NCI-H1092 treated with DMSO at 0.1 percent for 48 hours (cell line): ENCODE measurements at places on chromosomes 5 and 9.

GRCh38 chr5:132019857-132020555, 8.5 kb upstream of the ACSL6 start:
- DNase-seq = no peak

- no peak for DNase-seq
These were observed 26.4 kb downstream of the TRIM14 start for GRCh38 chr9:98092613-98092931.

DNA sequence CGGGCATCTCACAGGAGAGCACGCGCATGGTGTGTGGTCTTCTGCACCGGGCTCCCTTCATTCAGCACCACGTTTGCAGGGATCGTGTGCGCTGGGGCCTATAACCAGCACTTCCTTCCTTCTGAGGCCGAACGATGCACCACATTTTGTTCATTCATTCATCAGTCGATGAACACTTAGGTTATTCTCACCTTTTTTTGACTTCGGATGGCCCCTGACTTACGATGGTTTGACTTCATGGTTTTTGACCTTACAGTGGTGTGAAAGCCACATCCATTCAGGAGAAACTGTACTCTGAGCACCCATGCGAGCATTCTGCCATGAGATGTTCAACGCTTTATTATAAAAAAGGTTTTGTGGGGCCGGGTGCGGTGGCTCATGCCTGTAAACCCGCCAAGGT, 27.5 kb downstream of the TSPAN17 start:
- no peak for DNase-seq

GRCh38 chr5:149217803-149218155, 53.9 kb upstream of the AFAP1L1 start:
- peak; percentile 34 for DNase-seq

DNA sequence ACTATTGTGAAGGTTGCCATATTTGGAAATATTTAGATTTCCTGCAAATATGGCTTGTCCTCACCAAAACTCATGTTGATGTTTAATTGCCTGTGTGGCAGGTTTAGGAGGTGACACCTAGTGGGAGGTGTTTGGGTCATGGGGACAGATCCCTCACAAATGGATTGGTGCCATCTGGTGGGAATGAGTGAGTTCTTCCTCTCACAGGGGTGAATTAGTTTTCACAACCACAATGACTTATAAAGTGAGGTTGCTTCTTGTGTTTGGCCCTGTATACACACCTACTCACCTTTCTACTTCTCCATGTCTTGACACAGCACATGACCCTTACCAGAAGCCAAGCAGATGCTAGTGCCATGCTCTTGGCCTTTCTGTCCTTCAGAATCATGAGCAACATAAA, 41.1 kb downstream of the ISOC1 start:
- DNase-seq = no peak

DNA sequence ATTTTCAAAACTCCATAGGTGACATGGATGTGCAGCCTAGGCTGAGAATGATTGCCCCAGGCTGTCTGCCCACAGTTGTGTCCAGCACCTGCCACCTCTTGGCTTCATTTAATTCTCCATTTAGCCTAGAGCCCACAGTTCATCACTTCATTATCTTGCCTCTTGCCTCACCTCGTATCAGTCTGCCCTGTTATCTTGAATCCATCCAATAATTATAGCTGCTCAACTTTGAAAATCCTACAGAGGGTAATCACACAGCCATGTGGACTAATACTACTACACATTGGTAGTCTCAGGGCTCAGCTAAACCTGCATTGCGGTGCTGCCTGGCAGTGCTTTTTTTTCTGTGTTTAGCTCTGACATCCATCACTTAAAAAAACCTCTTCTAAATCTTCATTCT, 7.4 kb downstream of the UGCG start:
- DNase-seq = no peak

GRCh38 chr5:178434851-178435250, 155.3 kb downstream of the COL23A1 start:
- DNase-seq = peak; percentile 39

- no peak for DNase-seq
These were observed 48.2 kb upstream of the DPYSL3 start for GRCh38 chr5:147557876-147558745.

GRCh38 chr9:8157683-8158324, 358.2 kb upstream of the DMAC1 start:
- no peak for DNase-seq

GRCh38 chr5:74538206-74538661, 102.3 kb downstream of the ENC1 start:
- no peak for DNase-seq

GRCh38 chr9:91835632-91836031, 114.4 kb downstream of the ROR2 start:
- no peak for DNase-seq

GRCh38 chr9:127972236-127972871, 8.4 kb downstream of the EEIG1 start:
- DNase-seq = no peak

DNA sequence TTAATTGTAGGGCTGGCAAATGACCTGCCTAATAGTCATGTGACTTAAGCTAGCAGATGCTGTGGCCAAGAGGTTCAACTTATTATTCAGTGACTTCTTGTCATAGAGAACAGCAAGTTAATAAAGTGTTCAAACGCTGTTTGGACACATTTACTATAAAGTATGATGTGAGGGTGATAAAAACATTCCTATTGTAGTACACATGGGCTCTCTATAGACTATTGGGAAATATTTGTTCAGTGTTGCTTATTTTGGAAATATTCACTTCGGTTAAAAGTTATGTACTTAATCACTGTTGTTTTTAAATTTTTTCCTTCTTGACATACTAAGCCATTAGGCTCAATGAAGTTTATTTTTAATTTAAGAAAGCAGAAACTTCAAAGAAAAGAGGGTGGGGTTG, 345.0 kb downstream of the NNT start:
- DNase-seq = no peak

- no peak for DNase-seq
These were observed 93.0 kb downstream of the WNK2 start for GRCh38 chr9:93276973-93277372.

- no peak for DNase-seq
These were observed 422.2 kb downstream of the CTNND2 start for GRCh38 chr5:11482011-11482410.

DNA sequence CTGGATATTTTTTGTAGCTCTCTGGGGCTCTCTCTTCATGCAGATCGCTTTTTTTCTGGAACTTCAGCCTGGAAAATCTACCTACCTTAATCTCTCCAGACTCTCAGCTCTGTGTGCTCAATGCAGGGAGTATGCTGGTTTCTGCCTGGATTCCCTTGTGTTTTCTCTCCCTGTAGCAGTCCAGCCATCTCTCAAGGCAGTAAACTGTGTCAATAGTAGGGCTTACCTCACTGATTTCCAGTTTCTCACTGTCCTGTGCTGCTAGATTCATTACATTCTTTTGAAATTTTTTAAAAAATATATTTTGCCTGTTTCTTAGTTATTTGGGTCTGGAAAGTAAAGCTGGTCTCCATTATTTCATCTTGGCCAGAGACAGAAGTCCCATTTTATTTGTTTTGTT, 951.4 kb downstream of the NR2F1-AS1 start:
- DNase-seq = no peak

DNA sequence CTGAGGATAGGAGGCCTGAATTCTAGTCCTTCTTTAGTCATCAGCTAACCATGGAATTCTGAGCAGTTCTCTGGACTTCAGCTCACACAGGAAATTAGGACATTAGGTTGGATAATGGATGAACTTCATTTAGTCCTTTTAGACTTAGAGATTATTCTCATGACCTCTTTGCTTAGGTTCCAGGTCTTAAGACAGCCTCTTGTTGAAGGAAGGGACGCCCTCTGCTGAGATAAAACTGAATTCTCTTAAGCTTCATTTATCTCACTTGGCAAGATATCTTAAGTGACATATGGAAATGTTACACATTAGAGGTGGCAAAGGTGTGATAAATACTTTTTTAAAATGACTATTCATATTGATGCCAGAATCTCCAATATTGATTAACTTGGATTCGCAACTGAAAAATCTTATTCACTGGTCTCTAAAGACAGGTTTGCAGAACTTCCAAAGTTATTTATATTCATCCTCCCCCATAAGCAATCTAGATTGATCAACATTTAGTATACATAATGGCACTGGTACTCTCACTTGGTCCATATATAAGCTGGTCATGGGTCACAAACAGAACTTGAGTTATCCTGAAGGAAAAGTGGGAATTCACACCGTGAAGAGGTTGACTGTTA, 16.9 kb upstream of the ZNF366 start:
- DNase-seq = no peak

DNA sequence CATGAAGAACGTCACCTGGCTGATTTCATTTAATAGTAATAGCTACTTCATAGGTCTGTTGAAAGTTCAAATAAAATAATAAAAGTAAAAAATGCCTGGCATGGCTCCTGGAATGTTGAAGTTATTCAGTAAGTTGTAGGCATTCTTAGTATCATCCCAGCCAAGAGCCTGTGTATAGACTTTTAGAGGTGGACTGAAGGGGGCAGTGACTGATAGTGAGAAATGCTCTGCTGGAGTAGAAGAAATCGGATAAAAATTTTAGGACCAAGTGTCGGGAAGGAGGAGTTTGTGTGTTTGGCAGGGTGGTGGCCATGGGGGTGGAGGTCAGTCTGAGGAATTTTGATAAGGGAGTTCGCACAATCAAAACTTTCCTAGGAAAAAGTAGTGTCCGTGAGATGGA, 3.6 kb downstream of the ZFP2 start:
- no peak for DNase-seq

DNA sequence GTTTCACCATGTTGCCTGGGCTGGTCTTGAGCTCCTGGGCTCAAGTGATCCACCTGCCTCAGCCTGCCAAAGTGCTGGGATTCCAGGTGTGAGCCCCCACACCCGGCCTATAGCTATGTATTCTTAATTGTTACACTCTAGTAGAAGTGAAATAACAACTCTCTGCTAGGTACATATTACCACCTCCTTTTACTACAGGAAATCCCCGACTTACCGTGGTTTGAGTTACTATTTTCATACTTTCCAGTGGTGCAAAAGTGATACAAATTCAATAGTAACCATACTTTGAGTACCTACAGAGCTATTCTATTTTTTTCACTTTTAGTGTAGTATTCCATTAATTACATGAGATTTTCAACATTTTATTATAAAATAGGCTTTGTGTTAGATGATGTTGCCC, 719 bp downstream of the ARL14EPL start:
- DNase-seq = no peak

- no peak for DNase-seq
These were observed 12.8 kb downstream of the BTNL9 start for GRCh38 chr5:181052672-181053487.

- DNase-seq = no peak
These were observed 51.9 kb downstream of the OSTF1 start for GRCh38 chr9:75140261-75140660.

- DNase-seq = no peak
These were observed 28.6 kb downstream of the MARCHF3 start for GRCh38 chr5:127001621-127002296.

DNA sequence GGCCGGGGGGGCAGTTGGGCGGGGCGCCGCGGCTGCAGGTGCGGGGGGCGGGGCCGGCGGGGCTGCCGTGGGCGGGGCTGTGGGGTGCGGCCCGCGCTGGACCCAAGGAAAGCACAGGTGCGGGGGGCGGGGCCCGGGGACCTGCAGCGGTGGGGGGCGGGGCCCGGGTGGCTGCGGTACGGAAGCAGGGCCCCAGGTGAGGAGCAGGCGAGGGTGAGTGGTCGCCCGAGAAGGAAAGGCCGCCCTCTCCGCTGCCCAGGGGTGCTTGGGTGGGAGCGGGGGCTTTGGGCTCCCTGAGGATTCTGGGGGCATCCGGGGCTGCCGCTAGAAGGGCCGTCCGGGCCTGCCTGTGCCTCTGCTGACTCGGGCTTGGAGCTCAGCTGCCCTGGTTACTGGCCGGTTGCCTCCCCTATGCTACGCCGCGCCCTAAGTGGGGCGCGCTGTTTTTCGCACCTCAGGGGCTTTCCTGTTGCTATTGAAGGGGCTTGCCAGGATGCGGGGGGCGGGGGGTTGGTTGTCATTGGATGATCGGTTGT, 767 bp downstream of the RALGPS1 start:
- peak; percentile 22 for DNase-seq

GRCh38 chr5:123874600-123875201, 362.7 kb downstream of the CSNK1G3 start:
- peak; percentile 37 for DNase-seq

GRCh38 chr5:35618304-35618636, 607 bp downstream of the SPEF2 start:
- DNase-seq = no peak

GRCh38 chr5:33806738-33807442, 84.9 kb downstream of the ADAMTS12 start:
- DNase-seq = no peak

- DNase-seq = peak; percentile 79
These were observed 297.6 kb downstream of the KDM4C start for GRCh38 chr9:7055171-7055903.

DNA sequence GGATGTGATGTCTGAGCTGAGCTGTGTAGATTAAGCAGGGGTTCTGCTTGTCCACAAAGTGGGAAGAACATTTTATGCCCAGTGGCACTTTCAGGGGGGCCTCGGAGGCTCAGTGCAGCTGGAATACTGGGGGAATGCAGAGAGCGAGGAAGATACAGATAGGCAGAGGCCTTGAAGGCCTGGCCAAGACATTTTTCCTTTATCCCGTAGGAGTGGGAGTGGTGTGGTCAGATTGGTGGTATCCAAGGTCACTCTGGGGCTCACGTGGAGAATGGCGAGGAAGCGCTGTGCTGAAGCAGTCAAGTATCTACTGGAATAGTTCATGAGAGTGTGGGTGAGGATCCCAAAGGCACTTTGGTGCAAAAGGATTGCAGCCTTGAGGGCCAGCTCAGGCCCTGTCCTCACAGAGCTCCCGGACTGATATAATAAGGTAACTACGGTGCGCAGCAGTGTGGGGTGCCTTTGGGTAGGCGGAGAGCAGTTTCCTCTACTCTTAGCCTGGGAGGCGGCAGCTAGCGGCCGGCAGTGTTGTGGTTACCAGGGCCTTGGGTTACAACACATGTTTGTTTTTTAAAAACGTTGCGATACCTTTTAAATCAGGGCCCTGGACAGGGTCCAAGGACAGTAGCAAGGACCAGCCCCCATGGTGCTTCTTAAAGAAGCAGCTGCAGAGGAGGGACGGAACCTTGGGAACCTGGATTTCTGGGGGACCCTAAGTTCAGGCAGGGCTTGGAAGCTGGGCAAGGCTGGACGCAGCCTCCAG, 10.8 kb upstream of the CCDC69 start:
- no peak for DNase-seq

DNA sequence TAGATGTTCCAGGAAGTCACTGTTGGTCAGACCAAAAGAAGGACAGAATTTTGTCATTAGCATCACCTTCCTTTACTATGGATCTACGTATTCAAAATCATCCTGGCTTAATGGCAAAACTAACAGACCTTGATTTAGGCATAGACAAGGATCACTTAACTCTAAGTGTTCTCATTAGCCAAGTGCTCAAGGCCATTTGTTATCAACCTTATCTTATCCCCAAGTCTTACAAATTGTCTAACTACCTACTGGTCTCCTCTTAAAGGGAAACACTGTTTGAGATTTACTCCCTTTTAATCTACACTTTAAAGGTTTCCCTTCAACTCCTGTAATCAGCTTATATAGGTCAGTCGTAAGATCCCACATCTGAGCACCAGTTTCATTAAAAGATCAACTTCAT, 1197.5 kb upstream of the C9orf72 start:
- no peak for DNase-seq

GRCh38 chr9:114270120-114270975, 52.5 kb upstream of the ORM1 start:
- DNase-seq = no peak
